ENCODE measurements at places on chromosomes 11 and 22. TPM values are rescaled to one million over a fixed set of nuclear protein-coding genes. Genes with fewer than 3 reads are reported as not detected.

Gene OR51B2
- total RNA-seq = not detected

GRCh38 chr11:70733327-70734325 is 335.3 kb downstream of the CTTN start:
- no peak overlapping the region for H3K4me3 ChIP-seq
- H3K36me3 ChIP-seq = no peaks in the 10 kb centered on the region
- no peaks in the 10 kb centered on the region for H3K27me3 ChIP-seq

GRCh38 chr22:44860311-44860710 is 107.9 kb downstream of the ARHGAP8 start:
- no peak overlapping the region for H3K4me3 ChIP-seq
- DNase-seq = no peak
- no peak overlapping the region for H3K27ac ChIP-seq
- no peaks in the 10 kb centered on the region for H3K27me3 ChIP-seq
- H3K4me1 ChIP-seq = no peaks in the 10 kb centered on the region
- H3K36me3 ChIP-seq = no peaks in the 10 kb centered on the region

DNA sequence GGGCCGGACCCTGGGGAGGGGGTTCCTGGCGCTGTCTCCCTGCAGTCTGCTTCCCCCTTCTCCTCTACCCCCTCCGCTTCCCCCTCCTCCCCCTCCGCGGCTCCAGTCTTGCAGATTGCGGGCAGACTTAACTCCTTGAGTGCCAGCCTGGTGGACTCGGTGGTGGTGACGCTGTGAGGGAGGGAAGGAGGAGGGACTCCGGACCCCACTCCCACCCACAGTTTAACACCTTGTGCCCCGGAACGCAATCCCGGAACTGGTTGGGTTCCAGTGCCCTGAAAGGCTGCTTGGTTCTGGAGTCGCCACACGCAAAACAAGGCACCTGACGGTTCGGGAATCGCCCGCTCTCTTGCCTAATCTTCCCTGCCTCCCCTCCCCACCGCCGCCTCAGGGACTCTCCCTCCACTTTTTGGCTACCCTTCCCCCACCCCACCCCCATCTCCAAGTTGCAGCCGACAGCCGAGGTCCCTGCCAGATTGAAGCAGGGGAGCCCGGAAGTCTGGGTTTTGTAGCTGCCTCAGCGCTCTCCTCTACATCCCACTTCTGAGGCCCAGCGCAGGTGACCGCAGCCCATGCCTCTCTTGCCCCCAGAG is 3.9 kb upstream of the BCL9L start:
- peak overlapping the region; percentile 84 for H3K4me3 ChIP-seq
- peak overlapping the region; percentile 96 for H3K27ac ChIP-seq

Data from heart right ventricle (tissue), 16 donors.